SK-N-DZ (cell line): ENCODE measurements at places on chromosomes 7 and 10.

GRCh38 chr7:131548371-131548770, 8.1 kb downstream of the PODXL start:
- no peak for DNase-seq

DNA sequence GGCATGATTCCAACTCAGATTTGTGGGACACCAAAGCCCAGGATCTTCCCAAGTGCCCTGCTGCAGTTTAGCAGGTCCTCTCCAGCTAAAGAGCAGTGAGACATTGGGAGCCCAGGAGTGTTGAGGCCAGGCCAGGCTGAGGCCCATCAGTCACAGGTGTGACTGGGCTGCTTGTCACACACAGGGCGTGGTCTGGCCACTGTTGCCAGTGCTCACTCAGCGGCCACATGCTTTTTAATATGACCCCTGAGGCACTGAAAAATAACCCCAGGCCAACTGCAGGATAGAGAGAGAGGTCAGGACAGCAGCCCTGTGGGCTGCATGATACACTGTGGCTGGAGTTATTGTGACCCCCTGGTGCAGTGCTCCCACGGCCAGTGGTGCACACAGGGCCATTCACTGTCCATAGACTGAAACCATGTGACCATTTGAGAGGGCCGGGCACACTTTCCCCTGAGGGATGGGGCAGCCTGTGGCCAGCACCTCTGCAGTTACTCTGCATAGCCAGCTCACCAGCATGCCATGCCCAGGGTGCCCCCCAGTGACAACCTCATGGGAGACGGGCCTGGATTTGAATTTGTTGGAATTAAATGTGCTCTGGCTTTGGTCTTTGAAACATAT, 4.2 kb downstream of the GDF2 start:
- no peak for DNase-seq

- no peak for DNase-seq
Observed at GRCh38 chr10:125095776-125096175, 64.6 kb downstream of the CTBP2 start.

DNA sequence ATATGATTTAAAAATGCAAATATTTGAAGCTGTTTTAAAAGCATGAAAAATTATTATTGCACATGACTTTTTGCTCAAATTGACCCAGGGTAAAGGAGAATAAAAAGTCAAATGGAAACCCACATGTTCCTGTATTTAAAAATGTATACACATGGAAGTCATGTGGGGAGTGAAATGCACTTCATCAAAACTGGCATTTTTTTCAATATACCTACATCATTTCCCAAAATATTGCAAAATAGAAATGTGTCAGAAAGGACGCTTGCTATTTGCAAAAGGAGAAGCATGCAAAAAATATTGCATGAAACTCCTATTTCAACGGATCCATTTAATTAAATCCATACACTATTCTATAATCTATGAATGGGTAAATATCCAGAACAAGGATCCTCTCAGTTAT, 117.0 kb downstream of the POU6F2 start:
- no peak for DNase-seq

DNA sequence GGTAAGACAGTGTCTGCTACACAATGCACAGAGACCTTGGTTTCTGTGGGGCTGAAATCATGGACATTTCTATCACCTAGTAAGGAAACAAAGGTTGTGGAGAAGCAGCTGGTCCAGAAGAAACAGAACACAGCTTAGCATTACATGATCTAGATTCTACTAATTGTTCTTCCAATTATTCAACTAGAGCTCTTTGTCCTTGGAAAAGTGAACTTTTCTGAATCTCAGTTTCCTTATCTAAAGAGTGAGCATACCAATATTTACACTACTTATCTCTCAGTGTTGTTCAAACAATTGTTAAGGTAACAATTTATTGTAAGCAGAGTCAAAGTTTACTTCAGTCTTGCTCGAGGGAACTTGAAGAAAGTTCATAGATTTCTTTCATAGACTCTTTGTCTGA, 42.3 kb upstream of the TRIM24 start:
- no peak for DNase-seq

GRCh38 chr10:49080071-49080470, 35.3 kb downstream of the VSTM4 start:
- DNase-seq, result no peak

GRCh38 chr10:123527151-123527550, 139.0 kb upstream of the GPR26 start:
- DNase-seq, result no peak

DNA sequence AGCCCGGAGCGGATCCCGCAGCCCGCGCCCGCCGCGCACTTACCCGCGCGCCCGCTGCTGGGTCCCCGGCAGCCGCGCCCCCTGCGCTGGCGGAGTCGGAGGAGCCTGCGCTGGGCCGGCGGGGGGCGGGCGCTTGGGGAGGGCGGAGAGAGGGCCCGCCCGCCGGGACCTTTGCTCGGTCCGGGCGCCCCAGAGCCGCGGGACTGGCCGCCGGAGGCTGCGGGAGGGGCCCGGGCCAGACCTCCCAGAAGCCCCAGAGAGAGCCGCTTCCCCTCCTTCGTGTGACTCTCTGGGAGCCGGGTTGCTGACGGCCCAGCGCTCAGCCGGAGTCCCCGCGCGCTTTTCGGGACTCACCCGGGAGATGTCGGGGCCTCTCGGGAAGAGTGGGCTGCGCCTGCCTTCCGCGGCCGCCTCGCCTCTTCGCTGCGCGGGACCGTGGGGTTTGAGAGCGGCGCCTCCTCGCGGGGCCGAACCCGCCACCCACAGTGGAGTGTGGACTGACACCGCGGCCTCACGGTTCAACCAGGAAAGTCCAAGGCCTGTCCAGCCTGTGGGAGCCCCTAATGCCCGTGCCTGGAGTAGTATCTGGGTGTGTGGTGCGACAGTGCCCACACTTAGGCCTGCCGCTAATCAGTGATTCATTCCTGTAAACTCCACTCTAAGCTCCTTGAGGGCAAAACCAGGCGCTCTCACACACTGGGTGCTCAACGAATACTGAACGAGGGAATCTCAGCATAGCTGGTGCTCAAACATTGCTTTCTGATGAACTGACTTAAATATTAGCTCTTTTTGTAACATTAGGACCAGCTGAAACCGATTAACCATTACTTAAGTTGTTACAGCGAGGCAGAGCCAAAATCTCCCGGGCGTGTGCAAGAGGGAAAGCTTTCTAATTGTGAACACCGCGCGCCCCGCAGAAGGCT, at the start of gene GSDME:
Gene GSDME (minus strand): TSS at position 112 of the 923 bp plus-strand sequence. CDS start 7,690 bp downstream, outside the sequence.
- DNase-seq, result peak; percentile 55

DNA sequence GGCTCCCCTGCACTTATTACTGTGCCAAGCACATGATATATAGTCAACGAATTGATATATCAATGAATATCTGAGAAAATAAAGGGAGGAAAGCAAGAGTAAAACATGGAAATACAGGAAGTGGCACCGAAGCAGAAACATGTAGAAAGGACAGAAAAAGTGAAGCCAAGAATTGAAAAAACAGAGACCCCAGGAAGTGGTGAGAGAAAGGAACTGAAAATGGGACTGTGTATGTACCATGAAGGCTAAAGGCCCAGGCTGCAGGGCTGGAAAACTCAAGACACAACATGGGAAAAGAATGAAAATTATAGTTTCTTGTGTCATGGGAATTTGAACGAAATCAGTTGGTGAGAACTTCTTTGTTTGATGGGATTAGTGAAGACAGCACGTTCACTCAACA, 60.6 kb downstream of the MAP3K8 start:
- DNase-seq, result no peak

GRCh38 chr10:20237586-20237985, 421.4 kb downstream of the PLXDC2 start:
- DNase-seq, result no peak

DNA sequence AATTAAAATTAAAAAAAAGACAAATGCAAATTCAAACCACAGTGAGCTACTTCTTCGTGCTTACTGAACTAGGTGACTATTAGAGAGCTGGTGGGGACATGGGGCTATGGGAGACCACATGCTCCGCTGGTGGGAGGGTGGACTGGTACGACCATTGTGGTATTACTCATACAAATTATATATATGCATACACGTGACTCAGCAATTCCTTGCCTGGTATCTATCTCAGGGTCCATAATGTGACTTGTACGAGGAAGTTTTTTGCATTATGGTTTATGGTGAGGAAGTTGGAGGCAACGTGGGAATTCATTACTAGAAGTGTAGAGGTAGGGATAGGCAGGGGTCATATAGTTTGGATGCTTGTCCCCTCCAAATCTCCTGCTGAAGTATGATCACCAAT, 1112.7 kb downstream of the TYW1 start:
- no peak for DNase-seq

DNA sequence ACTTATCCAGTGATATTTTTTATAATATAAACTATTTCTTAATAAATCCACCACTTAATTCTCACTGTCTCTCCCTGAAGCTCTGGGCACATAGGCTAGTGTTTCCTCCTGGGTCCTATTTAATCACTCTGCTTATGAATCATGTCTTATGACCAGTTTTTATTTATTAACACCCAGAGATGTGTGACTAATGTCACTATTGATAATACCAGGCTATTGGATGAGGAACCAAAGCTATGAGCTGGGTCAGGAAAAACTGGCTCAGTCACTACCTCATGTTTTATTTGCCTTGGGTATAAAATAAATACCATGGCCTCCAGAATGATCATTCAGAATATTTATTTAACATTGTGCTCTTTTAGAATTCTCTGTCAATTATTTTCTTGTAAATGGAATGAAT, 5.2 kb downstream of the SEMA3E start:
- DNase-seq, result no peak

- peak; percentile 4 for DNase-seq
Observed at GRCh38 chr7:15228831-15229230, 326.3 kb upstream of the DGKB start.

DNA sequence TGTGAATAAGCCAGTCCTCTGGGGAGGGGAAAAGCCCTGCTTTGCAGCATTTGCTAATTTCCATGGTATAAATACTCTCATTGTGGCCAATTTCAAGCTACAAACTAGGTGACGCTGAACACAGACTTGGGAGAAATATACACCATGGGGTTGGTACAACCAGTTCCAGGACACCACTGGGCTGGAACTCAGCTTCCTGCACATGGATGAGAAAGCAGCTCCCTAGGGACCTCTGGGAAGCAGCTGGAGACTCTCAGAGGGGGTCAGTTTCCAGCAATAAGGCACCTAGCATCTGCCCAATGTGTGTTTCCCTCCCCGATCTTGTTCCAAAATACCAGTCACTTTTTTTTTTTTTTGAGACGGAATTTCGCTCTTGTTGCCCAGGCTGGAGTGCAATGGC, 56.8 kb upstream of the WDR11 start:
- DNase-seq, result no peak

DNA sequence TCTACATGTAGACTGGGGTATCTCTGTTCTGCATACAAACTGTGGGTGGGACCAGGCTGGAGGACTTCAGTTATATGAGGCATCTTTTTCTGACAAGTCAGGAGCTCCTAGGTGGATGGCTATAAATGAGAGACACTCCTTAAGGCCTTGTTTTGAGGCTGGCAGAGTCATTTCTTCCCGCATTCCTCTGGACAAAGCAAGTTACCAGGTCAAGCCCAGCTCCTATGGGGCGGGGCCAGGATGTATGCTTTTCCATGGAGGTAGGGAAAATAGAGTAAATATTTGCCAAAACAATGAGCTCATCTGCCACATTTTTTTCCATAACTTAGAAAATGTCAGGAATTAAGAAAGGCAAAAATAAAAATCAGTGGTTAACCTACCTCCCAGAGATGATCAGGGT, 283.4 kb downstream of the GPR37 start:
- no peak for DNase-seq

GRCh38 chr7:100568896-100569844, 4.5 kb downstream of the SAP25 start:
- no peak for DNase-seq

DNA sequence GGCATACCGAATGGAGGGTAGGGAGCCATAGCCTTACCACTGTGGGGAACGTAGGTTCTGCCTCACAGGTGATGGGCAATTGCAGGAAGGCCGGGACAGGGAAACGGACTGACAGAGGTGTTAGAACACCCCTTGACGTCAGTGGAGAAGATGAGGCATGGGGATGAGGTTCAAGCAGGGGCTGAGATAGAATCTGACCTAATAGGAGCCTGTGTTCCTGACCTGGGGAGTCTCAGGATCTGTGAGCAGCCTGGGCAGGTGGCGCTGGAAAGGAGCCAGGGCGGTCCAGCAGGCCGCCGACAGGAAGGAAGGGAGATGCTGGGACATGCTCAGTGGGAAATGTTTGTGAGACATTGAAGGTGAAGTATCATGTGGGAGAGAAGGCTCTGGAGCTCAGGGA, 109.4 kb downstream of the WDFY4 start:
- DNase-seq, result no peak

- DNase-seq, result peak; percentile 48
Observed at GRCh38 chr10:61452151-61452651, 980 bp downstream of the TMEM26 start.

- no peak for DNase-seq
Observed at GRCh38 chr7:50798126-50798525, 15.4 kb upstream of the GRB10 start.

GRCh38 chr10:89001024-89001728, 10.6 kb downstream of the FAS start:
- DNase-seq, result no peak

DNA sequence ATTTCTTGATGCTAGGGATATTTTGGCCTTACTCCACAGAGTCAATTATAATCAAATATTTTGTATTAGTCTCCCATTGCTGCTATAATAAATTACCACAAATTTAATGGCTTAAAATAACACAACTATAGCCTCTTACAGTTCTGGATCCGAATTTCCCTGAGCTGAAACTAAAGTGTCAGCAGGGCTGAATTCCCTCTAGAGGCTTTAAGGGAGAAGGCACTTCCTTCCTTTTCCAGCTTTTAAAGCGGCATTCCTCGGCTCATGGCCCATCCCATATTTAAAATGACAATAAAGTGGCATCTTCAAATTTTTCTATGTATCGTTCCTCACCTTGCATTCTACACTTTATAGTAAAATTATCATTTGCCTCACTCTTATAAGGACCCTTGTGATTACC, 421.4 kb upstream of the ZWINT start:
- DNase-seq, result no peak

DNA sequence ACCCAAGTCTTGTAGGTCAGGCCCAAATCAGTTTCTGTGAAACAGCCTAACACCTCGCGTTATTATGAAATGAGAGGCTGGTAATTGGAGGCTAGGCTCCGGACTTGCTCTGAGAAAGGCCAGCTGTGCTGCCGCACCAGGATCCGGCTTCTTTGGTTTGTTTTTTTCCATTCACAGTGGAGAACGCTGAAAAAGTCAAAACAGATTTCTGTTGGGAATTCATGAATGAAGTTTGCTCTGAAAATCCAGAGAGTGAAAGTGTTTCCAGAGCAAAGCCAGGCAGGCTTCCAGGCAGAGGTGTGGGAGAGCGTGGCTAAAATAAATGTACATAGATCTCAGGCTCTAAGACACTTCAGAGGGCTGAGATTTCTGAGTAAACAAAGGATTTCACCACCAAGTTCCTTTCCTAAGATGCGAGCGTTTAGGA, 240.1 kb downstream of the TRIL start:
- no peak for DNase-seq

- no peak for DNase-seq
Observed at GRCh38 chr10:113576852-113577251, 24.0 kb downstream of the HABP2 start.

DNA sequence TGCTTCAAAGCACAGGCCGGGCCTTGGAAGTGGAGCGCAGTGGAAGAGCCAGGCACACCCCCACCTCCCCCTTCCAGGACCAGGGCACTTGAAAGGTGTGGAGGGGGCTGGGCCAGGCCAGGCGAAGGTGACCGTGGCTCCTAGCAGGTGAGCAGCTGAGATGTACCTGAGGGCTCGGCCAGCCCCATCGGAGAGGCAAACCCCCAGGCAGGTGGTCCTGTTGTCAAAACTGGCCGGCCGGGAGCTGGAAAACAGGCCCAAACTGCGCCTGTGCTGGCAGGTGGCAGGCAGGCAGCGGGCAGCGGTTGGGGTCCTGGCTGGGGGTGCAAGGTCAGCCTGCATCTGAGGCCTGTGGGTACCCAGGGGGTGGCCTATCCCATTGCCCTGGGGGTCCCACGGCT, 96.4 kb upstream of the DNAAF5 start:
- no peak for DNase-seq
